ENCODE measurements at places on chromosomes 2 and 18.

DNA sequence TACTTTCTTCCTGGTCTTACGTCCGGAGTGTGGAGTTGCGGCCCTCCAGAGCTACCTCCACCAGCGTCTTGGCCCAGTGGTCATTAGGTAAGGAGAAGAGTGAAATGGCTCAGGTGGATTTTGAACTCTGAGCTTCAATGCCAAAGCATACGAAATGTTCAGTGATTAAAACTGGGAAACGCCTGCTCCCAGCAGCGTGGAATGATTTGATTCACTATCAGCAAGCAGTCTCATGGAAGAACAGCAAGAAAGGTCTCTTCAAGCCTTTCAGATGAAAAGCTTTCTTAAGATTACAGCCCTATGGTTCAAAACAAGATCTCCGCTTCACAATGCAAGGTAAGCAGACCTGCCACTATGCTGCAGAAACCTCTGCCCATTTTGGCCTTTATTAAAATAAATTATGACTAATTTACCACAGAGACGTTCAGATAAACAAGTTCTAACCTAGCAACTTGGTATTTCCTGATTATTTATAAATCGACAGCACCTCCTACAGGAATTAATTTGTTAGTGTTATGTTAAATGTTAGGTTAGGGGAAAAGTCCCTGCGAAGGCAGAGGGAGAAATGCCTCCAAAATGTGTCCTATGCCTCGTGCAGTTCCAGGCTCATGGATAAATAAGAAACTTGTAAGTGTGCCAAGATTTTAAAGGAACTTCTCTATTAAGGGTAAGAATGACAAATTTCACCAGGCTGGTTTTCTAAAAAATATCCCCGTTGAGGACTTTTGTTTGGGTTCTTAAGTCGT is 10.1 kb downstream of the SP9 start:
- no peak for DNase-seq

DNA sequence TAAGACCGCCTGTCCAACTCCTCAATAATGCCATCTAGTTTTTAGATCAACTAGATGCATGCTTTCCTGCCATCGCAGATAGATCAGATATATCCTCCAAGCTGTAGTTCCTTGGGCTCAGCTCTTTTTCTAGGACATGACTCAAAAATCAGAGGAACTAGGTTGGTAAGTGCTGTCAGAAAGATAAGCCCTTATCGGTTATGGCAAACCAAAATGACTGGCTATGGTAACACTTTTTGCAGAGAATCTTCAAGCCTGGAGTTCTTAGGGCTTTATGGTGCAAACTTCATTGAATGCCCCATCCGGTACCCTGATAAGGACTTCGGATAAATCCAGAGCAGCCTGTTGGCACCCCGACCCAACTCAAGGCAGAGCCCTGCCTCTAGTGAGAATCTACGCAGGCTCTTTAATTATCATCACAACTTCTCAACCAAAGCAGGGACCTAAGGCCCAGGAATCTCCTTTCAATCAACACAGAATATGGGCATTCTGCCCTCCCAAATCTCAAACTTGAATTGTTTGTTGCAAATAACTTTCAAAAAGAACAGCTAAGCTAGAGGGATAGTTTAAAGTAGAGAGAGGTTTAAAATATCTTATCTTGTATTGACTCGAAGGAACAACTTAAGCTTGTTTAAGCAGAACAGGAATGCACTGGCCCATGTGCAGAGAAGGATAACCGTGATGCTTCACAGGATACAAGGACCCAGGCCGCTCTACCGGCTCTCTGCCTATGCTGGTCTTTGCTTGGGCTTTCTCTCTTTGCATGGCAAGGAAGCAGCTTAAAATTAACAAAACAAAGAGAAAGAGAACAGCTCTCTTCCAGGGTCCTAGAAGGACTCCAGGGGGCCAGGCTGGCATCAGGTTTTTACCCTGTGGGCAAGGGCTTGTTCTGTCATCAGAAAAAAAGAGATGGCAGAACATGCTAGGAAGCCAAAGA is 3.4 kb upstream of the CYP1B1 start:
- no peak for DNase-seq

DNA sequence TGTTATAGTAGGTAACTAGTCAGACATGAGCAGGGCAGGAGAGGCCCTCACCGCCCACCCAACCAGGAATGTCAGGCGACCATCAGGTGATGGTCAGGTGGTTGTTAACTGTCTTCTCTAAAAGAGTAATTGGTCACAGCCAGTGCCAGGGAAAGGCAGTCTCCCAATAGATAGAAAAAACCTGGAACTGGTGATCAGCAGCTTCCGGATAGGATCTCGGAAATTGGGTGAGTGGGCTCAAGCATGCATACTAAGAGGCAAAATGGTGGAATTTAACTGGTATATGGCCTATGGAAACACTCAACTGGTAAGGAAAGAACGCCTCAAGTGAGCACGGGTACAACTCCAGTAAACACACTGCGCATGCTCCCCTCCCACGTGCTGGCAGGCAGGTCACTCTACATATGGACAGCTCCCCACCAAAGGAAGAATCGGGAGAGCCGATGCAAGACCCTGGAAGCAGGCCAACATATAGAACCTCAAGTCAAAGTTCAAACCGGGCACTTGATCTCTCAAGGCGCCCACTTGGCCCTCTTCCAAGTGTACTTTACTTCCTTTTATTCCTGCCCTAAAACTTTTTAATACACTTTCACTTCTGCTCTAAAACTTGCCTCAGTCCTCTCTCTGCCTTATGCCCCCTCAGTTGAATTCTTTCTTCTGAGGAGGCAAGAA is 43.5 kb upstream of the TMEM131 start:
- no peak for DNase-seq

DNA sequence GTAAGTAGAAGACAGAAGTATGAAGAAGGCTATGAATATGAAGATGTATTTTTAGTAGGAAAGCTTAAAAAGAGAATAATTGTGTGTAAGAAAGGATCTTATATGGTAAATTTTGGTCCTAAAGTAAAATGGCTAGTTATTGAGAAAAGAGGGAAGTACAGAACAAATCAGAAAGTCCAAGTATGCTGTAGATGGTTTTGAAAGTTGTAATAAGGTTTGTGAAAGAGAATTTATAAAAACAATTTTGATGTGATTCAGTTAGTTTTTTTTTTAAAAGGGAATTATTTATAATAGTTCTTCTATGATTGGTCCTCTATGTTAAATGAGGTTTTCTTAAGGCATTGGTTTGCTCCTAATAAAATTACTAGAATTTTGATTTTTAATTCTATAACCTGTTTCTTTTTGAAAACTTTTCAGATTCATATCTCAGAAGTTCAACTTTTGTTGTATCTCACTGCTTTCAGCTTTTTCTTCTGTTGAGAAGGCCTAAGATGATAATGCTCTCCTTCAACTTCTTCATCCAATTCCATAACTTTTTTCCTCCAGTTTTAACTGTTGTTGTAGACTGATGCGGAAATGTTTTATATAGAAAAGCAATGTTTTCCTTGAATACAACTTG is 322.7 kb downstream of the NOL4 start:
- no peak for DNase-seq

DNA sequence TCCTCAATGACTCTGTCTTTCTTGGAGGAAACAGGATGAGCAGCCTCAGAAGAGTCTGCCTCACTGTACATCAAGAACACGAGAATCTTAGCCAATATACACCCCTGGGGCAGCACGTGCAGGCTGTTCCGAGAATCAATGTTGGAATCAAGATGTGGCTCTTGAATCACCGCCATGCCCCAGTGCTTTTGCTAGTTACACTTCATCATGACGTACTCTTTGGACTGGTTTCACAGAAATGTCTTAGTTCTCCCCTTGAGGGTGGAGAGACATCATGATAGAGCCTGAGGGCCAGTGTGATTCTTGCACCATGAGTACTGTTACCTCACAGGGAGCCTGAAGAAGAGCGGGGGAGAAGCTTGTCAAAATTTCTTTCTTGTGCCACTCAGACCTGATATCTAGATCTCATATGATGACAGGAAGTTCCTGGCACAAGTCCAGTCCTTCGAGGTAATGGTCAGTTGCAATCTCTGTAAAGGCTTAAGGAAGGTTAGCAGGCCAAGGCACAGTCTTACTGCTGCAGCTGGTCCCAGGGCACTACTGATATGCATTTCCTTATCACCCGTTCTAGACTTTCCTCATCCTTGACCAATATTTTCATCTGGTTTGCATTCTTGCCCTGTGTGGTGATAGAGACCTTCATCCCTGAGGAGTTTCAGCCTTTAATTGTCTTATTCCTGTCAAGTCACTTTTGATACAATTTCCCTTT is 28.2 kb upstream of the STAT4 start:
- DNase-seq = no peak

DNA sequence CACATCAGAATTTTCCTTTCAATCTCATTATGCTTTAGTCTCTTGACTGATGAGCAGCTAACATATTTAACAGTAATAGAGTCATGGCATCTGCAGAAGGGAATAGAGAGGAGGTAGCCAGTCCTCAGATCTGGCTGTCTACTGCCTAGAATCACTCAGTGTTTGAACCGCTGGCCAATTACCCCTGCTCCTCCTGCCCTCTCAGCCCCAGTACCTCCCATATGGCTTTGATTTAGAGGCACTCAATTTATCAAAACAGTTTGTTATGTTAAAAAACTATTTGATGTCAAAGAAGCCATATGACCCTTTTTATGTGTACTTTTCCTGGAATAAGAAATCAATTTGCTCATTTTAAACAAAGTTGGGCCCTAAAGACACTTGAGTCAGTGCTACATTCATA is 355.2 kb downstream of the CMPK2 start:
- DNase-seq = no peak

- no peak for DNase-seq
These were observed 23.7 kb upstream of the SPP2 start for GRCh38 chr2:234026693-234027254.

DNA sequence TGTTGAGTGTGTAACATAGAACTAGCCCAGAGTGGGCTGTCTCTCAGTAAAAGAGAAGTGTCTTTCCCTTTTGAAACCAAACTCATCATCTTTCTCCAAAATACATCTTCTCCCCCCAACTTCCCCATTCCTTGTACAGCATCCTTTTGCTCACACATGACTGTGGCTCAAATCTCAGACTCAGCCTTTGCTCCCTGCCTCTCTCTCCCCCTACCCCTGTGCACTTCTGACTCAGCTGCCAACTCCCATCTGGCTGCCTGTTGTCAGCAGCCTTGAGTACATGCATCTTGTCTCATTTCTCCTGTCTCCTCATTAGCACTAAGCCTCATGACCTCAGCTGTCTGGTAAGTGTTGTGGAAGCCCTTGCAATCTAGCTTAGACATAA is 18.1 kb upstream of the MGAT4A start:
- DNase-seq = no peak

GRCh38 chr2:55782528-55783173 is 89.0 kb upstream of the PNPT1 start:
- no peak for DNase-seq

DNA sequence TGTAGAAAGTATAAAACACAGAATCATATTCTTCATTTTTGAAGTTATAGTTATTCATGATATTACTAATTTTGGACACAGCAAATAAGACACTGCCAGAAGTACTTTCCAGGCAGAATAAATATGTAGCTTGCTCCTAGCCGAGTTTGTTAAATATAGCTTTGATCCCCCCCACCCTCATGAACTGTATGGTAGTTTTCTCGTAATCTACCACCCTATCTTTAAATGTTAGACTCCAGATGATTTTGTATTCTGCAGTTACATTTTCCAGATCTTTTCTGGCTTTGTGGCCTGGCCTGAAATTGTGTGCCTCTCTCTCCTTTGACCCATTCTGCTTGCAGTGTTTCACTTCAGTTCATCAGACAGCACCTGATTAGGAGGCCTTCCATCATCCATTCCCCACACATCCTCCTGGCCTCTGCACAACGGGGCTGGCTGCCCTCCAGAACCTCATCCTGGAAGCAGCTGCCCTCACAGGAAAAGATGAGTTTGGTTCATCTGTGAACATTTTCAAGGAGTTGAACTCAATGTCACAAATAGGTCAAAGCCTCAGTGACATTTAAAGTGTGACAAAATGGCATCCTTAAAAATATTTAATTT is 4.7 kb upstream of the KCNJ3 start:
- no peak for DNase-seq

- no peak for DNase-seq
These were observed 234.8 kb upstream of the RAB6C start for GRCh38 chr2:129744649-129745048.

DNA sequence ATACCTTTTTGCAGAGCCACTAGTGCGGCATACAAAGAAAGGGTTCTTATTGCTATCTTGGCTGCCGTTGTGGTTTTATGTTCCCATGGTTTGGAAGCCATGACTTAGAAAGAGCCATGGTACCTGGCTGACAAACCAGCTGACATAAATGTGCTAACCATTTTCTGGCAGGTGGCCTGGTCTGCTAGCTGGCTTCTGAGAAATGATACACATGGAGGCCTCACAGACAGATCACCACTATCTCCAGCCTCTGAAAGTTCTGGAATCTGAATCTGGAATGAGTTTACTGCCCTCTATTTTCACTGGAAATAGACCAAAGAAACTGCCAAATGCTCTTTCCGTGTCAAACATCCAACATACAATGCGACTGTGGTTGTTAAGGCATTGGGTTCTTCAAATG is 123.7 kb downstream of the QPCT start:
- no peak for DNase-seq

DNA sequence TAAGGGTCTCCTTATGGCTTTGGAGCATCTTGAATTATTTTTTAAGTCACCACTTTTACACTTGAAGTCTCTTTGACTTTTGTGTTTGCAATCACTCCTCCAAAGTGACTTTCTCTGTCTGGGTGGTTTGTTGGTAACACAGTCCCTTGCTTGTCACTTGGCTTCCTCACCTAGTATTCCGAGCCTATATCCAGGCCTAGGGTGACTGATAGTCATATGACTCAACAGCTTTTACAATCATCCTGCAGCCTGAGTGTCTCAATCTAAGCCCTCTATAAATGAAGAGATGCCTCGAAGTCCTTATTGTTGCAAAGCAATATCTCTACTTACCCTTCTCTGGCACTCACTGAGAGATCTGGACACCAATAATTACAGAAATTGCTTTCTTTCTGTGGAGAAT is 53.9 kb upstream of the SETBP1 start:
- DNase-seq = no peak

DNA sequence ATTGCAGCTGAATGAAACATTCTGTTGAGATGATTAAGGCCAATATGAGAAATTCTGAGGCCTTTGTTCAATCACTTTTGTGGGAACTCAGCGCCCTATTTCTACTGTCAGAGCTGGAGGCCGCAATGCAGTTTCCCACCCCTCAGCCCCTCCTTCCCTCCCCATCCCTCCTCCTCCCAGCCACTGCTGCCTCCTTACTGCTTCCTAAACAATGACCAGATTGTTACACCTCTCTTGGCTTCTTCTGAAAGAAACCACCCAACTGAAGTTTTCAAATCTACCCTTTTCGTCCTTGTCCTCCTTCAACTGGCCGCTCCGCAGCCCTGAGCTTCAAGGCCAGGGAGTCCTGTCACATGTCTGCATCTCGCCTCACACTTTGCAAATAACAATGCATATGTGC is 36.7 kb upstream of the MAPK4 start:
- no peak for DNase-seq

GRCh38 chr2:21004181-21004572 is 39.7 kb downstream of the APOB start:
- no peak for DNase-seq

Measured in NCI-H187 treated with DMSO at 0.1 percent for 48 hours (cell line).